ENCODE measurements at places on chromosomes 7 and 10.

DNA sequence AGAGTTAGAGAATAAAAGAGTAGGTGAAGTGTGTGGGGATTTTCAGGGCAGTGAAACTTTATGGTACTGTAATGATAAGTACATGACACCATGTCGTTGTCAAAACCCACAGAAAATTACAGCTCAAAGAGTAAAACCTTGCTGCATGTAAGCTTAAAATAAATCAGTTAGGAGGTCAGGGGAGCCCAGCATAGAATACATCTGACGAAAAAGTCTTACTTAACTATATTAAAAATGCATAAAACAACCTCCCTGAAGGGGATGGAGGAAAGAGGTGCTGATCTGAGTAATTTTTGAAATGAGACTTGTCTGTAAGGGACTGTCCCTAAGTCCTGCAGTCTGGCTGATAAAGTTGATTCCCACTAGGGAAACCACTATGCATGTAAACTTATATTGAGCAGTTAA, 49.8 kb upstream of the AKR1E2 start:
- no peak for DNase-seq

GRCh38 chr10:84196083-84196482, 1.7 kb downstream of the CDHR1 start:
- no peak for DNase-seq

DNA sequence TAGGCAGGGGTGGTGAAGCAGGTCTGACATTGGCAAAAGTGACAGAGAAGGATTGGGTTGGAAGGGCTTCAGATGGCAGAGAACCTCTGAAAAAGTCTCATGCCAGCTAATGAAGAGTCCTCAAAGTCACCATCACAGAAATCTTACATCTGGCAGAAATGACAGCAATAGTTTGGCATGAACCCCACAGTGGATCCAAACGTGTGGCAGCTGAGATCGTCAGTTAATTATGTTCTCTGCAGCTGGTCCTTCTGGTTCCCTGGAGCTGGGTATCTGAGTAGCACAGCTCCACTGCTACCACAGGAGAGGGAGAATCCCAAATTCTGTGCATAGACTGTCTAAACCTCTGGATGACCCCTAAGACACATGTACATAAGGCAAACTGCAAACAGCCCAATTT, 73.4 kb downstream of the ALOX5 start:
- no peak for DNase-seq

DNA sequence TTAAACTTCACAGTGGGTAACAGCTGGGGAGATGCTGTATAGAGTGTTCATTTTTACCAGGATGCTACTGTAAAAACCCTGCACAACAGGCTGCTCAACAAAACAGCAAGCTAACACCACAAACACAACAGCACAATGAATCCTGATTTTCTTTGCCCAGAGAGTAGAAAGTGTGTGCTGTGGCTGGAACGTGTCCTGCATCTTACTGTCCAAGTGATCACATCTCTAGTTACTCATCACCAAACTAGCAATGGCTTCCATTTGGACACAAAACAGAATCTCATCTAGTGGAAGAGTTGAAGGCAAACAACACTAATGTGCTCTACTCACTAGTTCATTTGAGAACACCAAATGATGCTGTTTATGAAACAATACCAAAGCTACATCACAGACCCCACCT, 121.2 kb downstream of the SLC25A13 start:
- no peak for DNase-seq

GRCh38 chr10:130439766-130440165, 303.6 kb downstream of the GLRX3 start:
- DNase-seq, result no peak

- DNase-seq, result no peak
Measured at GRCh38 chr10:1625079-1625478, 112.2 kb downstream of the ADARB2 start.

DNA sequence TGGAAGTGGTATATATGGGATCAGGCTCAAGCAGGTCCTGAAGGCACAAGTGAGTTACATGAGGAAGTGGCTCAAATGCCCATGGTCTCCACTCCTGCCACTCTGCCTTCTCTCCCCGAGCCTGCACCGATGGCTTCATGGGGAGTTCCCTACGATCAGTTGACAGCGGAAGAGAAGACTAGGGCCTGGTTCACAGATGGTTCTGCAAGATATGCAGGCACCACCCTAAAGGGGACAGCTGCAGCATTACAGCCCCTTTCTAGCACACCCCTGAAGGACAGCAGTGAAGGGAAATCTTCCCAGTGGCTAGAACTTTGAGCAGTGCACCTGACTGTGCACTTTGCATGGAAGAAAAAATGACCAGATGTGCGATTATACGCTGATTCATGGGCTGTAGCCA, 95.3 kb downstream of the HOXA1 start:
- no peak for DNase-seq

- no peak for DNase-seq
Measured at GRCh38 chr10:60430017-60430416, 40.3 kb upstream of the ANK3 start.

DNA sequence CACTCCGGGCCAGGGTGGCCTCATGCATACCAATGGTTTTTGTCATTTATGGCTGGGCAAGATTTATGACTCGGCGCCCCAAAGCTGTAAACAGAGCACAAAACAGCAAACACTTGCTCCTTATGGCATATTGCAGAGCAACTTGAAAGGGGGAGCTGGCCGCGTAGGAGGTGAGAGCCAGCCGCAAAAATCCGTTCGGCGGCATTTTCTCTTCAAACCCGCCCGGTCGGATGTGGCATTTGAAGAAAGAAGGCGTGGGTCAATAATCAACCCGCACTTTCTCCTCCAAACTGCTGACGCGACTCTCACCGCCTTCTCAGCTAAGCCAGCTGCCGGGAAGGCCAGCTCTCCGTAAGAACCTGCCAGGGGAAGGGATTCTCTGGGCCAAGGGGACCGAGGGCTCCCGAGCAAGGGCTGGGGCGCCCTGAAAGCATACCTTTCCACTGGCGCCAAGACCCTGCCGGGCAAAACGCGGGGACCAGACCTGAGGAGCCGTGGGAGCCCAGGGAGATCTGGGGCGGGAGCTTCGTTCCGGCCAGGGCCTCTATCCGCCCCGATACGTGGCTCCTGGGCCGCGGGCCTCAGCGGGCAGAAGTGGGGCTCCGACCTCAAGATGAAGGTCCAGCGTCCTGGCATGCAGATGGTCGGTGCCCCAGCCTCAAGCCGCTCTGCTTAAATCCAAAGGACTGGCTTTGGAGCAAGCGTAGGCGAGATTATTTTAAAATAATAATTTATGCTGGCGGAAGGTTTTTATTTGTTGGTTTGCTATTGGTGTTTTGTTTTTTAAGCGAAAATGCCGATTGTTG, 12.9 kb upstream of the HOXA2 start:
- DNase-seq, result no peak

DNA sequence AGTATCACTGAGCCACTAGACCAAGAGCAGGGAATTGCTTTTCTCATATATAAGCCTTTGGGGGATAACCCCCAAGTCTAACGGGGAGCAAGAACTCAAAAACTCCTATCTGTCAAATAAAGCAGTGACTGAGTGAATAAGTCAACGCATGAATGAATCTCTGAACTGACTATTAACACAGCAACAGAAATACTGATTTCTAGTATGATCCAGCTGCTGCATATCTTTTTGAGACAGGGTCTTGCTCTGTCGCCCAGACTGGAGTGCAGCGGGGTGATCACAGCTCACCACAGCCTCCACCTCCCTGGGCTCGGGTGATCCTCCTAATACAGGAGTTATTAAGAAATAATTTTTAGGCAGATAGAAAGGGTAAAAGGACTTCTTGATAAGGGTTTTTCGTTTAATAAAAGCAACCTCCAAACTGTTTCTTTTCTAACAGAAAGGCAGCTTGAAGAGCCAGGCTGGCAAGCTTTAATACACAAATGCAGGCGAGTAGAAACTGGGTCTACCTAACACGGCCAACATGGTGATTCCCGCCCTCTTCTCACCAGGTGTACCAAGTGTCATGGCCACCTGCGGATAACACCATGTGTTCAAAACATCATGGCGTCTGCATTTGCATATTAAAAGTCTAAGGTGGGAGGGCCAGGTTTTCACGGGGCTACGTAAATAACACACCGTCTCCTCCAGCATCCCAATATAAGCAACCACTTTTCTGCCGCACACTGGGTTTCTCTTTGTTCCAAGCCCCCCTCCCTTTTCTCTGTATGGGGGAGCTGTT, 631.9 kb downstream of the PARD3 start:
- no peak for DNase-seq

GRCh38 chr10:75347186-75347585, 54.4 kb downstream of the ZNF503 start:
- DNase-seq, result no peak

GRCh38 chr7:124930173-124930623, 573 bp upstream of the POT1 start:
- no peak for DNase-seq

DNA sequence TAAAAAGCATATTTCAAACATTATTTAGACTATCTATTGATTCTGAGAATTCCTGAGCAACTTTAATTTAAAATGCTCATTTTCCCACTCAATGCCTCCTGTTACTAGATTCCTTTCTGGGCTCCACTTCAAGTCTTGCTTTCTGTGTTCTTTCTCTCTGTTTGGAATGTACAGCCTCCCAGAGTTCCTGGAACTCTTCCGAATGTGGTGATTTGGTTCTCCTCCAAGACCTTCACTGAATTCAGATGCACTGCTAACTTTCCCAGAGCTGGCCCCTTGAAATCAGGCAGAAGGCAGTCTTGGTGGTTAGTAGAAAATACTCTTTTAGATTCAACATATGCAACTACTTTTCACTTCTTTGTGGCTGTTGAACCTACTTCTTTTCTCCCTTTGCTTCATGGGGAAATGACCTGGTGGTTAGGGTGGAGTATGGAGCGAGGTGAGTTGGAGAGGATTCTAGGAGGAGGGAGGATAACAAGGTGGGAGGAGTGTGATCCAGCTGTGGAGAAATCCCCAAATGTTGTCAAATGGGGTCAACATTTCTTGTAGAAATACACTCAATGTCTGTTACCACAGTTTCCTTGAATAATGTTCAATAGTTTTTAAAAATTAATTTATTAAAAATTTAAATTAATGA, 27.9 kb upstream of the CCDC7 start:
- no peak for DNase-seq

DNA sequence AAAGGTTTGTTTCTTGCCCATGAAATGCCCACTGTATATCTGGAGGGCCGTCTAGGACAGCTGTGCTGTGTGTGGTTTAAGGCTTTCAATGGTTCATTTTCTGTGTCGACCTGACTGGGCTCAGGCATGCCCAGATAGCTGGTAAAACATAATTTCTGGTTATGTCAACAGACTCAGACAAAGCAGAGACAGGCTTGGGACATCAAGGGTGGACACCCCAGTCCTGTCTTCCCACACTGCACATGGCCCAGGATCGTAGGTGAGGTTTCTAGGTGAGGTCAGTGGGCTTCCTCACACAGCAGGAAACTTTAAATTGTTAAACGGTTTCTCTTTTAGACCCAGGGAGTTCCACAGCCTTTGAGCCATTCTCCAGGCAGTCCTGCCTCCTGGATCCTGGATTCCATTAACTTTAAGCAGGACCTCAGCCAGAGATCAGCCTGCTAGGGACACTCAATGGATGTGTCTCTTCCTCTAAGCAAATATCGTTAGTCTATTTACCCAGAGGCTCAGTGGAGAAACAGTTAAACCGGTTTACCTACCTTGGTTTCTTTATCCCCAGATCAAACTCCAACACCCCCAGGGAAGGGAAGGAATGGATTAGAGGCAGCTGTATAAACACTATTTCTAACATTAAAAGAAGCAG, 66.4 kb downstream of the ST8SIA6 start:
- no peak for DNase-seq

DNA sequence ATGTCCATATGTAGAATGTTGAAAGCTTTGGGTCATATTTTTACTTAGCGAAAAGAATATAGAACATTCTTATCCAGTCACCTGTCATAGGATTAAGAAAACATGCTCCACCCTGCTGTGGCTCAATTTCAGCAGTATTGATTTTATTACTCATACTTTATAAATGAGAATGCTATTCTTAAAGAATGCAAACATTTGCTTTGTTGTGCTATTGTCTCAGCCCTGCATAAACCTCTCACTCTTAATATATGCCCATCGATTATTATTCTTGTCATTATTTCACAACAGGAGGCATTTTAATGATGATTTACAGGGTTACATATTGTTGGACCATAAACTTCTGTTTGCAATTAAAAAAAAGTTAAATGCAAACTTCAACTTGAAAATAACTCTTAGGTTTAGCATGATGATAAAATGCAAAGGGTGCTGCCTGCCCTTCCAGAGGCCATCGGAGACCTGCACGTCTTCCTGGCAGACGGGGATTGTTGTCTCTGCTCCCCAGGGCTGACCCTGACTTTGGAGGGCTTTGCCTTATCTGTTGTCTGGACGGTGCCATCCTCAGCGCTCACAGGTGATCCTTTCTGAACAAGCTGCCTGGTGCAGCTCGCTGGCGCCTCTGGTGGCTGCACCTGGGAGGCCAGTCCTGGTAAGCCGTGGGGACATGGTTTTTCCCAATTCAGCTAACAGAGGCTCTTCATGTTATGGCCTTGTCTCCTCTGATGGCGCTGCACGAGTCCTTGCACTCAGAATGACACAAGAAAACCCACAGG, 50.0 kb upstream of the SHH start:
- no peak for DNase-seq

- DNase-seq, result no peak
Measured at GRCh38 chr10:42980553-42981357, 96.1 kb upstream of the RET start.

- DNase-seq, result no peak
Measured at GRCh38 chr10:88028072-88028471, 164.6 kb downstream of the PTEN start.

- no peak for DNase-seq
Measured at GRCh38 chr10:29618341-29619171, 16.2 kb downstream of the SVIL start.

DNA sequence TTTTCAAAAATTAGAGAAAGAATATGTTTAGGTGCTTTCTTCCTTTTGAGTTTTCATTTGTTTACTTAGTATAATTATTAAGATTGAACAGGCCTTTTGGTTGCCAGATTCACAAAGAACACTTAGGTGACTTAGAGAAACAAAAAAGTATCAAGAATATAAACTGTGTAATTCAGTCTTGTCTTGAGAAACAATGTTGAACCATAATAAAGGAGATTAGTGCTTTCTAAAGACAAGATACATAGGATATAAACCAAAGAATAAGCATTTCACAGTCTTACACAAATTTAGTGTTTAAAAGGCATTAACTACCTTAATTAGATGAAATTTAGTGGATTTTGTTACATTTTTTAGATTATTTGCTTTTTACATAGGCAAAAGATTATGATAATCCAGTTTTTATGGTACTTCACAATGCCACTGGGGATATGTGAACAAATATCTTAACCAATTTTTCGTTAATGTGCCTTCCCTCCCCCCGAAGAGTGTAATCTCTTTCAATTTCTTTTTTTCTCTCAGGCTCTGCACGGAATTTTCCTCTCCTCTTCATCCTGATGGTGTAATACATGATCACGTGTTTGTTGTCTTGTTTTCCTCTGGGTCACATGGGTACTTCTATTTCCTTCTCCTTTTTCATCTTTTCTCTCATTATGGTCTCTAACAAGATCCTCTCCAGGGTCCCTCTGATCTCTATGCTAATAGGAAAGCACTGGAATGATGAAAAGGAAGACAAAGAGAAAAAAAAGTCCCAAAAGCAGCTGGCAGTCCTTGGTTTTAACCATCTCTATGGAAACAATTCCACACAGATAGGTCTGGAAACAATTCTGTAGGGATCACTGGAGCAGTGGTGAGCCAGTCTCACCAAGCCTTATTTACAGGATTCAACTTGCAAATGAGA, 3.7 kb upstream of the HNRNPH3 start:
- no peak for DNase-seq

- no peak for DNase-seq
Measured at GRCh38 chr10:88620441-88620840, 33.9 kb downstream of the LIPJ start.

Measured in stimulated activated CD8-positive, alpha-beta memory T cell treated with anti-CD3 and anti-CD28 coated beads, Interleukin-4, amount 100 ng/mL, for 1 hour (primary cell).